GM12878 (cell line): ENCODE measurements at places on chromosomes 3 and 15.

GRCh38 chr3:39275963-39276593 is 3.8 kb downstream of the CX3CR1 start:
- DNase-seq: no peak

DNA sequence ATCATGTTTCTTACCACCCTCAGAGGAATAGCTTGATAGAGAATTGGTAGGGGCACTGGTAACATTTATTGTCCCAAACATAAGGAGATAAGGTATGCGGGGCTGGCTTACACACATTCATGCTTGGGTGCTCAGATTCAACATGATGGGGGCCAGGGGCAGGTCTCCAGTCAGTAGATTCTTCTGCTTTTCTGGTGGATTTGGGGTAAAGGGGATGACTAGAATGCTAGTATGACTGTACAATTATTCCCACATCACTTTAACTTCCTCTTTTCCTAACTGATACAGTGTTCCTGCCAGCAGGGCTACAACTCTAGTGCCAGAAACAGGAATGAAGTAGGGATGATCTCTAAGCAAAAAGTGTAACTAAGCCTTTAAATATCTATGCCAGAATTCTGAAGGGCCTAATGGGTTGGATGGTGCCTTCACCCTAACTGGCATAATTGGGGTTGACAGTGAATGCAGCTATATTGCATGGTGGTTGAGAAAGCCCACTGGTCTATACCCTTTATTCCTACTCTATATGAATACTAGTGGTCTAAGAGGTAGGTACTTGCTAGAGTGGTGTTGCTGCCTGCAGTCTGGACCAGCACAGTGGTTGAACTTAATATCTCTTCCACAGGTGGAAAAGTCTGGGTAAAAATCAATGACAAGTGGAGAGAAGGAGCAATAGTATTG is 117.4 kb downstream of the IL12A start:
- no peak for DNase-seq

GRCh38 chr15:75215107-75216004 is 13.7 kb downstream of the C15orf39 start:
- DNase-seq: no peak

DNA sequence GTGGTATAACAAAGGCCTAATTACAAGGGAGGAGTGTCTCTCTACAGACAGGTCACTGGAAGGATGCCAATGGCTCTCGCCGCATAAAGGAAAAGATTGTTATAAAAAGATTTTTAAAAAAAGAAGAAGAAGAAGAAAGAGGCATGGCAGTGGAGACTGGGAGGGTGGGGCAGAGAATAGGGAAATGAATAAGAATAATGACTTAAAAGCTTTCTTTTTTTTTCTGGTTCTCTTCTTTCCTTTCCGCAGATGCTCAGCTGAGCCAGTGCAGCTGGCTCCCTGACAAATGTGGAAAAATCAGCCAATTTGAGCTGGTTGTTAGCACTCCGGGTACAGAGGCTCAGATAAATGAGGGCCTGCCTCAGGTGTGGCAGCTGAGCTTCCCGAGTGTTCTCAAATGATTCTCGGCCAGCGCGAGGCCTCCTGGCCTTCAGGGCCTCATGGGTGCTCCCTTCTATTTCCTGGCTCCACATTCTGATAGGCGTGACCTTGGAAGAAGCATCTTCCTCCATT is 234.1 kb downstream of the RORA start:
- DNase-seq: no peak

- DNase-seq: no peak
These were observed 121.2 kb downstream of the TLE3 start for GRCh38 chr15:69976366-69976994.

DNA sequence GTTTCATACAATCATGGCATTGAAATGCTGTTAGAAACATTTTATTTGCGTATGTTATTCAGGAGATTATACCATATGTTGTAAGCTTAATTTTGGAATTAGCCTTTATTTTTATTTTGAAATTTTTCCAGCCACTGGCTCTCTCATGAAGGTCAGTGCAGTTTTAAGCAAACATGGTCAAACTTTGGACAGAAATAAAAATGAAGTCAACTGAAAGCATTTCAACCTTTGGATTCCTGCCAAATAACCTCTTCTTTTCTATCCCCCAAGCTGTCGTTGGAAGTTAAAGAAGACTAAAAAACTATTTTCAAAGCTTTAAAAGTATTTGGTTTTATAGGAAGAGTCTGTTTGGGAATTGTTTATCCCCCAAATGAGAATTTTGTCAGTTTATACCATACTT is 846.6 kb downstream of the MCTP2 start:
- no peak for DNase-seq

GRCh38 chr15:48313216-48313615 is 18.0 kb upstream of the DUT start:
- no peak for DNase-seq

DNA sequence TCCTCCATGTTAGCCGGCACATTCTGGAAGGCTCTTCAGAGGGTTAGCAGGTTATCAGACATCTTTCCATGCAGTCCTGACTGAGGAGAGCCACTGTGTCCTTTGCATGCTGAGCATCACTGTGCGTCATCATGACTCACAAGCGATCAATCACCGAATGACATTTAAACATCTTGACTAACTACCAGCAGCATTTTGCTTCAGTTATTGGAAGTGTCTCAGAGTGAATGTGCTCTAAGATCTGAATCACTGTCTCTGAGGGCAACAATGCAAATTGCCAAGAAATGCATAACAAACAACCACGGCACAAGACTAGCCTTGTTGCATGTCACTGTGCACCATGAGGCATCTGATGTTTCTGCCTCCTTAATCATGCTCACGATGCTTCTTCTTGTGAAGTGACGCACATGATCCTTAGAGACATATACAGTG is 18.3 kb upstream of the ATP8B4 start:
- no peak for DNase-seq

DNA sequence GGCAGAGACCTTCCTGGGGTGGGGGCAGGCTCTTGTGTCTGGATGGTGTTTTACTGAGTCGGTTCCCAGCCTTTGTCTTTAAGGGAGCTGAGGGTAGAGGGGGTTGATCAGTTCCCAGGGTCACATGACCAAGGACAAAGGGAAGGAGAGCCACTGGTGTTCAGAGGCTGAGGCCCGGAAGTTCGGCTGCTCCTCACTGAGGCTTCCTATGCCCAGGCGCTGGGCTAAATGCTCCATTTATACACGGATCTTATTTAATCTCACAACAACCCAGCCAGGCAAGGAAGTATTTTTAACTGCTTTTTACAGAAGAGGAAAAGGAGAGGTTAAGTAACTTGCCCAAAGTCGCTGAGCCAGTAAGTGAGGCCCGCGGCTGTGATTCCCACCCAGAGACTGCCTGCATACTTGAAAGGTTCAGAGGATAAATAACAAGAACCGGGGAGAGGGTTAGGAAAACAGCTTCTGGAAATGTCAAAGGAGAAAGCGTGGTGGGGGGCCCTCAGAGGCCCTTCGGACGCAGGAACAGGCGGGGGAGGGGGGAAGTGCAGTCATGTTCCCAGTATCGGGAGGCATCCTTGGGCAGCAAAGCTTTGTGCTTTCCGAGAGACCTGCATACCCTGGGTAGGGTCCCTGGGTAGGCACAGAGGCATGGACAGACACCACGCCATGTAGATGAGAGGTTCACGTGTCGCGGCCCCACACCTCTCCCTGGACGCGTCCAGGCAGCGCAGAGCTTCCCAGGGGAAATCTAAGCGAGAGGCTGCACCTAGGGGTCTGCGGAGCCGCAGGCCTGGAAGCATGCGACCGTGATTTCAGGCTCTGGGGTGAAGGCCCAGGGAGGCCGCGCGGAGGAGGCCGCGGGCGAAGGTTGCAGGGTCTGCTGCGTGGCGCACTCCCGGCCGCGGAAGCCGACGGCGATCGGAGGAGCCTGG is 21.3 kb downstream of the EPHB3 start:
- DNase-seq: no peak

DNA sequence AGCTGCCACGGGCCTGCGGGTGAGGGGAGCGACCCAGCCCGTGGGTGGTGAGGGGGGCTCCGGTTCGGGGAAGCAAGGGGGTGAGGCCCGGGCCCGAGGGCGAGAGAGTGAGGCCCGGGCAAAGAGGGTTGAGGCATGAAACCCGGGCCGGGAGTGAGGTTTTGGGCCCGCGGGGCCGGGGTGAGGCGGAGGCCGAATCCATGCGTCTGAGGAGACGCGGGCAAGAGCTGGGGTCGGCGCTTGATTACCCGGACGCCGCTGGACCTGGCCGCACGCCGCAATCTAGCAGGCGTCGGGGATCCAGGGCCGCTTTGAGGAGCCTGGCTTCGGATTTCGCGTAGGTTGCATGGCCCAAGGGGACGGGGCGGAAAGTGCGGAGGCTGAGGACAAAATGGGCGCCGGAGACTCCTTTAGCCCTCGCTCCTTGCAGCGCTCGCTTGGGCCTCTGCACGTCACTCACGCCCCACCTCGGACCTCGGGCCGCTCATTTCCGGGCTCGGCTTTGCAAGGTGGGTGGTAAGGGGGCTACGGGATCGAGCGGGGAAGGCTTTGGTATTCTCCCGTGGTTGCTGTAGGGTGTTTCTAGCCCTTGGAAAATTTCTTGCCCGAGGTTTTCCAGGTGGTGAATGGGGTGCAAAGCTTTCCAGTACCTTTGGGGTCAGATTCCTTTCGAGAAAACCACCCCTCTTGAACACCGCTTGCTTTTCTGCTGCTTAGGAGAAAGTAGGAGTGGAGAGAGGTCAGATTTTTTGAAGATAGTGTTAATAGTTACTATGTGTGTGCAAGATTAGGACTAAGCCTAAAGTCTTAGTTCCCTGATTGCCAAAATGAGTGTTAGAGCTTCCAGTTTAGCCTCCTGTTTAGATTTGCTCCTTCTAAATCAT is 827 bp downstream of the SLC25A36 start:
- DNase-seq: no peak

DNA sequence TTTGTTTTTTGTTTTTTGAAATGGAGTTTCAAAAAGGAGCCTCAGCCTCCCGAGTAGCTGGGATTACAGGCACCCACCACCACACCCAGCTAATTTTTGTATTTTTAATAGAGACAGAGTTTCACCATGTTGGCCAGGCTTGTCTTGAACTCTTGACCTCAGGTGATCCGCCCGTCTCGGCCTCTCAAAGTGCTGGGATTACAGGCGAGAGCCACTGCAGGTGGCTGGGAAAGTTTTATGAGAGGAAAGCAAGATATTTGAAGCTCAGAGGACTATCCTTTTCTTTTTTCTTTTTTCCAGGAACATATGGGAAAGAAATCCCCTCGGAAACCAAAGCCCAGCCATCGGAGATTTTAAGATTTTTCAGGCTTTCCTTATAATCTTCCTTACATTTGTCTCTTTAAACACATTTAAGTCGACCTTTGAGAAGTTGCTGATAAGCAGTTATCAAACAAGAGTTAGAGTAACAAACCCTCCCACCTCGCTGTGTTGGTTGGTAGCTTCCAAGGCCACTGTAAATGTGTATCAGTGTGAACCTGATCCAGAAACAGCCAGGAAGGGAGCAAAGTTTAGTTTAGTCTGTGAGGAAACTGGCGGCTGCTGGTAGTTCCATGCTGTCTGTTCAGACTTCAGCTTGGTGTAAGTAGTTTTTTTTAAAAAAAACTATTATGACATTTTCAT is 34.5 kb upstream of the MAP3K13 start:
- no peak for DNase-seq

GRCh38 chr15:90869601-90870353 is 1.4 kb downstream of the FURIN start:
- no peak for DNase-seq

DNA sequence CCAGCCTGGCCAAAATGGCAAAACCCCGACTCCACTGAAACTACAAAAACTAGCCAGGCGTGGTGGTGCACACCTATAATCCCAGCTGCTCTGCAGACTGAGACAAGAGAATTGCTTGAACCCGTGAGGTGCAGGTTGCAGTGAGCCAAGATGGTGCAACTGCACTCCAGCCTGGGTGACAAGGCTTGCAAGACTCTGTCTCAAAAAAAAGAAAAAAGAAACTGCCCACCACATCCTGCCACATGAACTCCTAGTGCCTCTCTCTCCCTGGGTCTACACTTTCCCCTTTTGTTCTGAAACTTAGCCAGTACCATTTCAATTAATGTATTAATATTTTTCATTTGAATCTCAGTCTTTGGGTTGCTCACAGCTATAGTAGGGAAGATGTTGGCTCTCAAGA is 192.2 kb upstream of the MME start:
- no peak for DNase-seq

GRCh38 chr3:85074003-85074402 is 115.2 kb downstream of the CADM2 start:
- DNase-seq: no peak

GRCh38 chr15:73941449-73941848 is 15.2 kb downstream of the LOXL1 start:
- DNase-seq: no peak

DNA sequence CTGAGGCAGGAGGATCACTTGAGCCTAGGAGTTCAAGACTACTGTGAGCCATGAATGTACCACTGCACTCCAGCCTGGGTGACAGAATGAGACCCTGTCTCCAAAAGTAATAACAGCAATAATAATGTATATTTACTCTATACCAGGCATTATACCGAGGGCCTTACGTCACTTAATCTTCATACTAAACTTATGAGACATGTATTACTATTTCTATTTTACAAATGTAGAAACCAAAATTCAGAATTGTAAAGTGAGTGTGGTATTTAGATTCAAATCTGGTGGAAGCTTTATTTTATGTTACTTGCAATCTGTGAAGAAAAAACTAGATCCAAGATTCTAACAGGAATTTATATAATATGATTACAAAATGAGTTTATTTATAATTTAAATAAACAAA is 9.7 kb upstream of the BLM start:
- DNase-seq: no peak

GRCh38 chr3:142656575-142656974 is 60.4 kb downstream of the PLS1 start:
- no peak for DNase-seq

DNA sequence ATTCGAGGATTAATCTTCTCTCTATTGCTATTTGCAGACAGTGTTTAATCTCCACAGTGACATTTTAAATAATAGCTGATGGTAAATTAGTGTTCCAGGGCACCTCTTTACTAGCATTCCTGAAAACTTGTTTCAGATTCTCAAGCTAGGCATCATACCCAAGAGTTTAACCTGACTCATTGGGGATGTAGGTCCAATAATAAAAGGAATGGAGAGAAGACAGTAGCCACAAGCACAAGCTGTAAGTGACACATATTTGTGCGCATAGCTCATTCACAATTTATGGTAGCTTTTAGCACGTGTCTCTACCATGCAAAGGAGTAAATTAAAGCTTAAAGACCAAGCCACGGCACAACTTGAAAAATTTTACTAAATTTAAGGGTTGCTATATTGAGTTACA is 171.3 kb upstream of the FAM3D start:
- no peak for DNase-seq
